ENCODE measurements at places on chromosomes 11 and 22.
A peak's percentile ranks its signal among the peaks of the same experiment; 100 is the strongest.

- no peak for DNase-seq
These were observed 12.9 kb upstream of the JHY start for GRCh38 chr11:122869622-122870021.

DNA sequence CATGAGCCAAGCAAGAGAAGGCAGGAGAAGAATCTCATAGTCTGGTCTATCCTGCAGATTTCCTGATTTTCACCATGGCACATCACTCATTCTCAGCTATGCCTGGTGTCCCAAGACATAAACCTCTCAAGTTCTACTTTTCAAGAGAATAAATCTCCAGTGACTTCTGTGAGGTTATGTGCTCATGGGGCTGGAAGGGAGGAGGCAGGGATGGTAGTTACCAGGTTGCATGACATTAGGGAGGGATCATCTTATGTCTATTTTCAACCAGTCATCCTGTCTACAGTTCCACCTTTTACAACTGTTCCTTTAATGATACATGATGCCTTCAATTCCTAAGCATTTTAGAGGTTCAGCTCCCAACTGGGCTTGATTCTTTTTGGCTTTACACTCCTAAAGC is 297.7 kb downstream of the SOX6 start:
- no peak for DNase-seq

DNA sequence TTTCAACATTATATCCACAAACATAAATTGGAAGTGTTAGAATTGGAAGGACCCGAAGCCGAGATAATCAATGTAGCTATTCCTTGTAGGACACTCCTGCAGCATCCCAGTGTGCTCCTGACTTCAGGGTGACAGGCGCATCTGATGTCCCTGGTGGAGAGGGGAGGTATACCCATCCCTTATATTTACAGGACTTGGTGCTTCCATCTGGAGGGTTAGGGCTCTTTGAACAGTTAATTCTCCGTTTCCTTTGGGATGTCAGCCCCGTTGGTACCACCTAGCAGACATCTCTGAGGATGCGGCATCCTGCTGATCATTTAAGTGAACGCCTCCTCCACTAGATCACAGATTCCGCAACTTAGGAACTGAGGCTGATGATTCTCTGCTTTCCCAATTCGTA is 451.3 kb downstream of the OPCML start:
- no peak for DNase-seq

- no peak for DNase-seq
These were observed 215.3 kb downstream of the KCNA4 start for GRCh38 chr11:29801561-29801960.

DNA sequence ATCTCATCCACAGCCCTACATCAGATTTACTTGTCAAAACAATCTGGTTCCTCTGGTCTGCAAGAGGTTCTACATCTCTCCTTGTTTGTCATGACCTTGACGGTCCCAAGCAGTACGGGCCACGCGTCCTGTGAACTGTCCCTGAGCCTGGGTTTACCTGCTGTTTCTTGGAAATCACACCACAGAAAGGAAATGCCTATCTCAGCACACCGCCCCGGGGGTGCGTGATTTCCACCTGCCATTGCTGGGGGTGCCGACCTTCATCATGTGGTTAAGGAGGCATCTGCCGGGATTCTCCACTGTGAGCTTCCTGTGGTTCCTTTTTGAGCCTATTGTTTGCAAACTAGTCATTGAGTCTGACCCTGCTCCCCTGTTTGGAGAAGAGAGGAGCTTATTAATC is 1363.4 kb downstream of the BRD1 start:
- DNase-seq, result no peak

DNA sequence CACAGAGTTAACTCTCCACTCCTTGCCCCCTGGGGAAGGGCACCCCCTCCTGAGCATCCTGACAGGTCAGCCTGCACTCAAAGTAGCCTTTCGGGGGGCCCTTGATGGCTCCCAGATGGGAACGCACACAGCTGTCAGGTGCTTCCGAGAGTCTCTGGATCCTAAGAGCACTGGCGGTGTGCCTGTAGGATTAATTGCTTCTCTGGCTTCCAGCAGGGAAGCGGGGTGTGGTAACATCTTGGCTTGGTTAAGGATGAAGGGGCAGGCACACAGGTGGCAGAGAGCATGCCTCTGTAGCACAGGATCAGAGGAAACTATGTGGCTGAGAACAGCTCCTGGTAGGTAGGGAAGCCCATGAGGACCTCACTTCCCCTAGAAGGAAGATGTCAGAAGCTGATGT is 199.8 kb downstream of the MIAT start:
- no peak for DNase-seq

DNA sequence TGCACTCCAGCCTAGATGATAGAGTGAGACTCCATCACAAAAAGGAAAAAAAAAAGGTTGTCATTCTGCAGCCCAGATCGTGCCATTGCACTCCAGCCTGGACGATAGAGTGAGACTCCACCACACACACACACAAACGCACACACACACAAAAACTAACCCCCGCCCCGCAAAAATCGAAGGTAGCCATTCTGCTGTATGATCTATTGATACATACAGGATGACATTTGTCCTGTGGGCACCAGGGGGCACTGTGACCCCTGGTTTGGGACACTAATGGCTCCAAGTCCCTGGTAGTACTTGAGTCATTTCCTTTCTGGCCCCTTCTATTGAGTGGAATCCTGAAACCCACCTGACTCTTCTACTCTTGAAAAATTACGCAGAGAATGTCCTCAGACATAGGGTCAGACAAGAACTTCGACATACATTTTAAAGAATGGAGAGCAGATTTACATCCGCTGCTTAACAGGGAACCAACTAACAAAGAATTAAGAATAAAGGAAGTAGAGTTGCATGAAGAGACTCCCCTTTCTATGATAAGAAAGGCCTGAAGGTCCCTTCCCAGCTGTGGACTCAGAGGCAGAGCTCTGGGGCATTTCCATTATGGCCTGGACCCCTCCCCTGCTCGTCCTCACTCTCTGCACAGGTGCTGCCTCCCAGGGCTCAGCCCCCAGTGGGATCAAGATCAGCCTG is 35.0 kb upstream of the PRAME start:
- DNase-seq, result peak; percentile 51

GRCh38 chr11:63553759-63554158 is 9.4 kb downstream of the PLAAT2 start:
- no peak for DNase-seq

- peak; percentile 73 for DNase-seq
These were observed 28.8 kb downstream of the TOM1 start for GRCh38 chr22:35328472-35328885.

- no peak for DNase-seq
These were observed 1.4 kb downstream of the CEP57 start for GRCh38 chr11:95791709-95792033.

DNA sequence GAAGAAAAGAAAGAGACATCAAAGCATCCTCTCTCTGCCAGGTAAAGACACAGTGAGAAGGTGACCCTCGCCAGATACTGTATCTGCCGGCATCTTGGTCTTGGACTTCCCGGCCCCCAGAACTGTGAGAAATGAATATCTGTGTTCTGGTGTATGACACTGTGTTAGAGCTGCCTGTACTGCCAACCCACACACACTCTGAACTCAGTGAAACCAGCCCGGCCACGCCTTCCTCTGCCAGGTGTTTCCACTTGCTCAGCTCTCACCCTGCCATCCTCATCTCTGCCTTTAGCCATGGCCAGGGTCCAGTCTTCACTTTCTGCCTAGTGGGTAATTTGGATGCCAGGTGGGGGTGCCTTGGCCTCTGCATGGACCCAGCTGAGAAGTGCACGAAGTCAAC is 24.0 kb downstream of the CBX7 start:
- DNase-seq, result no peak

DNA sequence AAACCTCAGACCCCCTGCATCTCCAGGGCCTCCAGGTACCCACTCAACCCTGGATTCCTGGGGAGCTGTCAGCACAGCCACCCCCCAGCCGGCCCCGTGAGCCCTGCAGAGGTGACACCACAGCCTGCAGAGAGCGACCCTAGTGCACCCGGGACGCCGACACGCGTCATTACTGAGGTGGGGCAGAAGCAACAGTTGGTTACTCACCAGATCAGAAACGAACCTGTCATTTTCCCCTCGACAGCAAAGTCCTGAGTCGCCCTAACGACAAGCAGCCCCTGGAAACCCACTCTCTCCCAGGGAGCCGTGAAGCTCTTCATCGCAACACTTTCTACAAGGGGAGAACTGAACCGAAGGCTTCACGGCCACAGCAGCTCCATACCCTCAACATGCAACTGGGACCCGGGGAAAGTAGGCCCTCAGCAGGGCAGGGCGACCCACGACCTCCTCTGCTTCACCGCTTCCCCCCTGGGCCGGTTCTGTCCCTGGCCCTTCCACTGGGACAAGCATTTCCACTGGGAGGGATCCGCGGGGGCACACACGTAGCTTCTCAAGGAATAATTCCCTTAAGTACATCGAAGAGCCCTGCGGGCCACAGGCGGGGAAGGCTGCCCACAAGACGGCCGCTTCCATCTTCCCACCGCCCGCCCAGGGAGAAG is 1.6 kb downstream of the BRD1 start:
- DNase-seq, result no peak

GRCh38 chr11:28673691-28674432 is 565.7 kb downstream of the METTL15 start:
- DNase-seq, result no peak

DNA sequence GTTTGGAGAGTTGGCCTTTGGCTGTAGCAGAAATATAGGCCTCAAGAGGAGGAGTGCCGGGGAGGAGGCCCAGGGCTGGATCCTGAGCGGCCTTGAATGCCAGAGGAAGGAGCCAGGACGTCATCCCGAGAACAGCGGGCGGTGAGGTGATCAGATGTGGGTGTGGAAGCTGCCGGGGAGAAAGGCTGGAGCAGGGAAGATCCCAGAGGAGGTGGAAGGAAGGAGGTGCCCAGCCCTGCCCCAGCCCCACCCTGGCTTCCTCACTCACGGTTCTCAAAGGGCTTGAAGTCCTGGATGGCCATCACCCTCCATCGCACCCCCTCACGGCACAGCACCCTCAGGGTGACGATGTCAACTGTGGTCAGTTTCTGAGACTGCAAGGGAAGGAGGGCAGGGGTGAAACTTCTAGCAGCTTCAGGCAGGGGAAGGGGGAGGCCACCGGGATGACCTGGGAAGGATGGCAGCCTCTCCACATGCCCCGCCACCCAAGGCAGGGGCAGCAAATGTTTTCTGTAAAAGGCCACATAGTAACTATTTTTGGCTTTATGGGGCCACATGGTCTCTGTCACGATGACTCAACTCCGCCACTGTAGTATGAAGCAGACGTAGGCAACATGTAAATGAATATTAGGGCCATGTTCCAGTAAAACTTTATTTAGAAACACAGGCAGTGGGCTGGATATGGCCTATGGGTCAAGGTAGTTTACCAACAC is 10.7 kb downstream of the IL2RB start:
- no peak for DNase-seq

GRCh38 chr11:11958403-11959231 is 49.8 kb downstream of the DKK3 start:
- no peak for DNase-seq

- no peak for DNase-seq
These were observed 129.5 kb downstream of the RRAS2 start for GRCh38 chr11:14229472-14229871.

DNA sequence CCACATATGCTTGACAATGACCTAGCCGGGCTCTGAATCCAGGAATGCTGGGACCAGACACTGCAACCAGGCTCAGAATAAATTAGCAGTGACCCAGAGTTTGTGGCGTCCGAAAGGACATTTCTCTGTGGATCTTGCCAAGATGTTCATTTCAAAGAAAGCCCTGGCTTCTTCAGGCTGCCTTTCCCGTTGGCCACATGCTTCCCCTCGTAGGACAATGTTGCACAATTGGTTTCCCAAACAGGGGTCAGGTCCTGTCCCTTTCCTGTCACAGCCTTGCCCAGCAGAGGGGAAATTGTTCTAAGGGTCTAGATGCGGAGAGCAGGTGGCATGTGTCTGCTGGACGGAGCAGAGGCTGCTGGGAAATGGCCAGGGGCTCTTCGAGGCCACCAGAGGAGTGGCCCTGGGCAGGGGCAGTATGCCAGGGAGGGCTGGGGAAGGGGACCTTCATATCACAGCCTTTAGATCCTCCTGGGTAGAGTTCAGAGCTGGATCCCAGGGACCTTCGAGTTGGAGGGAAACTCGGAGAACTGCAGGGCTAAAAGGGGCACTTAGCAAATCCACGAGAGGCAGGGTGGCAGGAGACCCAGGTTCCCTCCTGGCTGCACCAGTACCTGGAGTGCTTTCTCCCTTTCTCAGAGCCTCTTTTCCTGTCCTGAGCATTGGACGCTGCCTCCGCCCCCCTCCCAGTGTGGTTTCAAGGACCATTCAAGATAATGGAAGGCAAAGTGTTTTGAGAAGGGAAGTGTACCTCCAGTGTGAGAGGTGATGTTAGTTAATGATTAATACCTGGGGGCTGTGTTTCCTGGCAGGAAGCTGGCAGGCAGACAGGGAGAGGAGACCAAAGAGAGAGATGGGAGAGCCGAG is 42.3 kb downstream of the C11orf96 start:
- no peak for DNase-seq

GRCh38 chr11:69204941-69205742 is 49.4 kb downstream of the SMIM38 start:
- DNase-seq, result no peak

GRCh38 chr11:14376920-14377319 is 17.9 kb upstream of the RRAS2 start:
- DNase-seq, result no peak

DNA sequence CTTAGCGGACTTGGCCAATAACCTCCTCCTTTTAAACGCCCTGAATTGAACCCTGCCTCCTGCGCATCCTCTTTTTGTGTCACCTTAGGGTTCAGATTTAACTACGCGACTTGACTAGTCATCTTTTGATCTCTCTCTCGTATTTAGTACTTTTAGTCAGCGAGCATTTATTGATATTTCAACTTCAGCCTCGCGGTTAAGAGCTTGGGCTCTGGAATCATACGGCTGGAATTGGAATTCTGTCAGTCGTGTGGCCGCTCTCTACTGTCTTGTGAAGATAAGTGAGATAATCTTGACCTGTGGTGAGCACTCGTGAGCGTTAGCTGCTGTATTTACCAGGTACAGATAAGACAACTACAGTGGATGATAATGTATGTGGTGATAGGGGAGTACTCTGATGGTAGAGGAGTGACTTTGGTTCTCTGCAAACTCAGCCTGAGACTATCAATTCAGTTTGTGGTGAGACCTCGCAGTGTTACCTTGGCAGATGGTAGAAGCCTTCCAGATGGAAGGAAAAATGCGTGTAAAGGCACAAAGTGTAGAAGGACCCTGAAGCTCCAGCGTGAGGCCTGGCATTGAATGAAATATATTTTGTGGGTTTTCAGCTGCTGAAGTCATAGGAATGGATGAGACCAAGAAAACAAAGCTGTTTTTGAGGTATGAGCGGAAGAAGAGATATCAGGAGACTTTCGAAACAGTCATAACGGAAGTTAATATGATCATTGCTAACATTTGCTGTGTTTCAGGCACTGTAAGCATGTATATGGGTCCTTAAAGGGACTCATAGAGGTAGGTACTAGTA is 682 bp downstream of the ATM start:
- no peak for DNase-seq

Data from liver (tissue), 10 donors.